ENCODE measurements at places on chromosomes 1 and 21.

DNA sequence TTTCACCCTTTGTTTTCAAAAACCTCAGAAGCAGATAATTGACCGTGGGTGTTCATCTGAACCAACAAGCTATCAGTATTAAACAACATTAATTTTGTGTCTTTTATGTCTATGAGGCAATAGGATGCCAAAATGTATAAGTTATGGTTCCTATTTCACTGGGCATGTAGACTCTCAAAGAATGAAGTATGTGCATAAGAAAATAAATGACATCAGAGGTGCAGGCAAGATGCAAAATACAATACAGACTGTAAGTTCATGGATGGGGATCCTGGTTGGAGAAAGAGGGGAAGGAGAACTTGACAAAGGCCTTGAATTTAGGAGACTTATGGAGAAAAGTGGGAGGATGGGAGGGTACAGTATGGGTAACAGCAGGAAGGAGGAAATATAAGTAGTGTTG lies 23.4 kb upstream of the POU2F1 start:
- DNase-seq: no peak

GRCh38 chr1:160789051-160789701 lies 6.8 kb upstream of the LY9 start:
- DNase-seq: no peak

- DNase-seq: no peak
These were observed 58.9 kb downstream of the DDX20 start for GRCh38 chr1:111814642-111815041.

DNA sequence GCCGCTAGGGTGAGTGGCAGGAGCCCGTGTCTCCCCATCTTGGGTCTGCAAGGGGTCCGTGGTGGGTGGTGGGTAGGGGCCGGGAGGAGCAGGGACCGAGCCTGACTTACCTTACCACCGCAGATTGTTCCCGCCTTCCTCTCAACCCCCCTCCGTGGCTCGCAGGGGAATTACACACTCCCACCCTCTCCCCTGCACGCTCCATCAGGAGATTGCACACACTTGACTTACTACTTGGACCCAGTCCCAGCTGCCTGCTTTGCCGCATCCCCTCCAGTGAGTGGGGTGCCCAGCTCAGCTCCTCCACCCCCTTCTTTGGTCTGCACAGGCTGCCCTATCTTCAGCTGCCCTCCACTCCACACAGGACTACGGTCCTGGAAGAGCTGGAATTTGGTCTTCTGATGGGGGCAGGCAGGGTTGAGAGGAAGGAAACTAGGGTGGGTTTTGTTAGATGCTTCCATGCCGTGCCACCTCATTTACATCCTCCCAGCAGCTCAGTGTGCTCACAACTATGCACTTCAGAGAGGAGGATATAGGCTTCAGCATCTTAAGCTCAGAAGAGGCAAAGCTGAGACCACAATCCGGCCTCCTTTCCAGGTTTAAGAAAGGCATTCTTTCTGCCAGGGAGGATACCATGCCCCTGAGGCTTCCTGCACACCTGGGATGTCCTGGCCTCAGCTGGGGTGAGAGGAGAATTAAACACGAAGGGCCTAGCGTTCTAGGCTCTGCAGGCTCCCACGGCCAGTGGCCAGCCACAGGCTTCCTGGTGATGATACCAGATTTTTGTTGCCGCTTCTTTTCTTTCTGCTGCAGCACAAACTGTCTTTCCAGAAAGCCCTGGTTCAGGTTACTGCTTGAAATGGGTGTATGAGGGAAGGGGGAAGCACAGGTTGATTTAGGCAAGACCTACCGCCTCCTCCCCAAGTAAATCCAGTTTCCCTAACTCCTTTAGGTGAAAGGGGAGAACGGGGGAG lies 2.3 kb downstream of the KCNC4 start:
- DNase-seq: no peak

GRCh38 chr21:43211760-43212115 lies 42.9 kb downstream of the CRYAA start:
- DNase-seq: no peak

DNA sequence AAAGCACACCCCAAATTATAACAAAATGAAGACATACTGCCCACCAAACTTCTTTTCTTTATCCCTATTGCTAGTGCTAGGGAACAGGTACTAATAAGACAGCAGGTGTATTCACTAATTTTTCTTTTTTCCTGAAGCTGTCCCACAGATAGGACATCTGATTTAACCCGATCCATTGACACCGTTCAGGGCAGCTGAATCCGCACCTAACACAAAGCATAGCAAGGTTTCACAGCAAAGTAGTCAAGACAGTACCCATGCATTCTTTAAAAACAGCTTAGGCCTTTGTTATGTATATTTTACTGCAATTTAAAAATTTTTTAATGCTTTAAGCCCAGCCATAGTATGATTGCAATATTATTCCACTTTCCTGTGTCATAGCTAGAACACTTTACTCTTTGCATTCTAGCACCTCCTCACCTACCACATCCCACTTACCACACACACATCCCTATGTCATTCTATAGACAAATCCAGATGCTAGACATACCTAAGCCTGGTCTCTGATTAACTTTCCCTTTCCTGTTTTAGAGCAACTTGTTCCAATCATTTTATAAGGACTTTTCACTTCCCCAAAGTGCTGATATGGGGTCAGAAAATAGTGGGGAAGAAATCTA lies 40.4 kb downstream of the GATAD2B start:
- DNase-seq: no peak

DNA sequence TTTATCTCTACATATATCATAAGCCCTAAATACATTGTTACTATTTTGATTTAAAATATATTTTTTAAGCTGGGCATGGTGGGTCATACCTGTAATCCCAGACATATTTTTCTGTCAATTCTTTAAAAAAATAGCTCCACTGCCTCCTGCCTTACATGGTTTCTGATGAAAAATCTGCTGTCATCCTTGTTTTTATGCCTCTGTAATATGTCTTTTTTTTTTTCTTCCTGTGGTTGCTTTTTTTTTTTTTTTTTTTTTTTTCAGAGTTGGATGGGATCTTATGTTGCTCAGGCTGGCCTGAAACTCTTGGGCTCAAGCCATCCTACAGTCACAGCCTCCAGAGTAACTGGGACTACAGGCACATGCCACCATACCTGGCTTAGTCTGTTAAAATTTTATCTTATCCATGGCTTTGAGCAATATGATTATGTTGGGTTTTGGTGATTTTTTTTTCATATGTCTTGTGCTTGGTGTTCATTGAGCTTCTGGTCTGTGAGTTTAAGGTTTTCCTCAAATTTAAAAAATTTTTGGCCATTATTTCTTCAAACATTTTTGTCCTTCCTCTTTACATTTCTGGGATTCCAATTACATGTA lies 12.4 kb upstream of the EDARADD start:
- no peak for DNase-seq

DNA sequence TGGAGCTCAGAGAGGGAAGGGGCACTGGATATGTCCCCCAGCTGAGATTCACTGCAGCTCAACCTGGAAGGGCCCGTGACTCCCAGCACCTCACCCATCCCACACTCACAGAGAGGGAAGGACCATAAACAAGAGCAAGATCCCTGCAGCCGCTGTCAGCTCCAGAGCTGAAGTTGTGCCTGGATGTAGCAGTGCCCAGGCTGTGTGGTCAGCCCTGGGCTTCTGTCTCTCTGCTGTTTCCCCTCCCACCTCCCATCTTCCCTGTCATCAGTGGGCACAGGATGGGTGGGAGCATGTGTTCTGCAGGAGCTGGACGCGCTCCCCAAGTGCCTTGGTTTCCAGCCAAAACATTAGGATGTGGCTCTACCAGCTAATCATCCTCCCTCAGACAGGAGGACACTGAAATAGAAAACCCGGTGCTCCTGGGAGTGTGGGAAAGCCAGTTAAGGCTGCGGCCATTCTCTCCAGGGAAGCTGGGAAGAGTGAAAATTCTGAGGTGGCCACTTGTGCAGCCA lies 282.7 kb downstream of the NPHP4 start:
- DNase-seq: no peak

DNA sequence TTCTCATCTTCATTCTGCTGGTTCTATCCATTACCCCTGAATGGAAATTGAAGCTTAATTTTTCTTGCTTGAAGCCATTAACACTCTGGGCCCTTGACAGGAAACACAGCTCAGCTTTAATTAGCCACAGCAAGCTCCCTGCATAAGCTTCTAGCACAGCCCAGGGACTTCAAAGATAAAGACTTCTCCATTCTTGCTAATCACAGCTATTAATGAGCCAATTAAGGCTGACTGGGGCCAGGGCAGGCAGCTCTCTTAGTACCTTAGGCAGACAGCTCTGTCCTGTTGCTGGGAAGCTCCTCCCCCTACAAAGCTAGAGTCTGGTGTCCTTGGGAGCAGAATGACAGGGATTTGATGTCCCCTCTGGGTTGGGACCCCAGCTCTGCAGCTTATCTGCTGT lies 27.9 kb upstream of the TRABD2B start:
- no peak for DNase-seq
